ENCODE measurements at places on chromosomes 13 and 19. TPM values are rescaled to one million over a fixed set of nuclear protein-coding genes. Genes with fewer than 3 reads are reported as not detected.

DNA sequence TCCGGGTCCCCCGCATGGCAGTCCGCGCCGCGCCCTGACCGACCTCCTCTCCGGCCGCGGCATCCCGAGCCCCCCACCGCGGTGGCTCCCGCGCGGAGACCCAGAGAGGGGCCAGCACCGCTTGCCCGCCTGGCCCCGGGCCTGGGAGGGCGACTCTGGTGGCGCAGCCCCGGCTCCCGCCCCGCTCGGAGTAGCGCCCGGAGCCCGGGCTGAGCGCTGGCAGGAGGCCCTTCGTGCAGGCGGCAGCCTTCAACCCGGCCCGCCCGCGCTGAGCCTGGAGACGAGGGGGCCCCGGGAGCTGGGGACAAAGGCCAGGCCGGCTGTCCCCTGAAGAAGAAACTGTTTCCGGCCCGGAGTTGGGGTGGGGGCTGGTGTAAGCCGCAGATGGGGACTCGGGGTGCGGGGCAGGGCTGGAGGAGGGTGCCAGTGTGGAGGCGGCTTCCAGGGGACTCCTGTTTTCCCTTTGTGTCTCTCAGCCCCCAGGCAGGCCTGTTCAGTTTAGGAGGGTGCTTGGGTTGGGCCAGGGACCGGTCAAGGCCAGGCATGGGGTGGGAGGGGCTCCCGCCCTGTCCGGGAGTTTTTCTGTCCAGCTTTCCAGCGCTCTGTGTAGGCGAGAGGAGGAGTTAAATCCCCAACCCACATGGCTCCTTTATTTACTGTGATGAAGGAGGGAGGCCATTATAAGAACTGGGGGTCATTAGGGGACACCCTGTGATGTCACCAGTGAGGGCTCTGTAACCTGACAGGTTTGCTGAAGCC lies 935 bp downstream of the LRP3 start:
- peak overlapping the region; percentile 65 for H3K27ac ChIP-seq
- peaks cover 6% of the 10 kb centered on the region for H3K4me1 ChIP-seq
- no peaks in the 10 kb centered on the region for H3K27me3 ChIP-seq
- peak; percentile 61 for DNase-seq
- H3K4me3 ChIP-seq = peak overlapping the region; percentile 87

GRCh38 chr19:7213628-7214323 lies 80.4 kb downstream of the INSR start:
- H3K27ac ChIP-seq = peak overlapping the region; percentile 82
- no peaks in the 10 kb centered on the region for H3K27me3 ChIP-seq
- no peak overlapping the region for H3K4me3 ChIP-seq
- DNase-seq = no peak

- no peak overlapping the region for H3K4me3 ChIP-seq
- peak; percentile 5 for DNase-seq
- peaks cover 14% of the 10 kb centered on the region for H3K4me1 ChIP-seq
Measured at GRCh38 chr13:102902789-102903347, 57.0 kb downstream of the ERCC5 start.

- no peak for DNase-seq
- H3K36me3 ChIP-seq = no peaks in the 10 kb centered on the region
- H3K27ac ChIP-seq = no peak overlapping the region
Measured at GRCh38 chr13:60435762-60436374, 38.8 kb downstream of the TDRD3 start.

DNA sequence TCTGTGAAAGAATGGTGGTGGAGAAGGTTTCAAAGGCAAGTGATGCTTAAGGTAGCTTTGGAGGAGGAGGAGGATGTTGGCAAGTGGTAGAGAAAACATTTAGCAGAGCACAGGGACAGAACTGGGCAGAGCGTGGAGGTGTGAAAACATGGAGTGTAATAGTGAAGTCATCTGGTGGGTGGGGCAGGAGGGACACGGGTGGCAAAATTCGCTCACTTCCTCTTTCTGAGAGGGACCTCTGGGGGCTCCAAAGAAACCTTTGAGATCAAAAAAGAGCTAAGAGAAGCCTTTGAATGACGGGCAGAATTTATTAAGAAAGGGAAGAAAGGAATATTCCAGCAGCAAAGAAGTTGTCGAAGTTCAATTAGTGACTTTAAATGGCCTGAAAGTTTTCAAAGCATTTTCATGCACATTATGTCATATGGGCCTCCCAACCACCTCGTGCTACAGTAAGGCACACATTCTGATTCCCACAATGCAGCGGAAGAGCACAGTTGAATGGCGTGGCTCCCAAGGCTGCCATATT lies 82.8 kb downstream of the STARD13 start:
- no peaks in the 10 kb centered on the region for H3K27me3 ChIP-seq
- H3K27ac ChIP-seq = no peak overlapping the region
- no peak overlapping the region for H3K4me3 ChIP-seq
- no peak for DNase-seq
- H3K4me1 ChIP-seq = peaks cover 15% of the 10 kb centered on the region

- no peak overlapping the region for H3K27ac ChIP-seq
- no peak for DNase-seq
- H3K4me1 ChIP-seq = no peaks in the 10 kb centered on the region
- no peaks in the 10 kb centered on the region for H3K36me3 ChIP-seq
- no peak overlapping the region for H3K4me3 ChIP-seq
- H3K27me3 ChIP-seq = no peaks in the 10 kb centered on the region
Measured at GRCh38 chr13:102642475-102642874, 45.7 kb downstream of the TPP2 start.

- no peak for DNase-seq
- no peaks in the 10 kb centered on the region for H3K36me3 ChIP-seq
- peaks cover under 1% of the 10 kb centered on the region for H3K27me3 ChIP-seq
- no peaks in the 10 kb centered on the region for H3K4me1 ChIP-seq
Measured at GRCh38 chr19:4206818-4207484, 22.4 kb upstream of the EBI3 start.

PCDH8 gene
- 0.19 TPM for polyA plus RNA-seq

EBI3 gene
- 7.6 TPM for polyA plus RNA-seq

CLIP3 gene
- polyA plus RNA-seq = 19.5 TPM

Measured in hepatocyte (in vitro differentiated cells).